ENCODE measurements at places on chromosomes 5 and 9.

DNA sequence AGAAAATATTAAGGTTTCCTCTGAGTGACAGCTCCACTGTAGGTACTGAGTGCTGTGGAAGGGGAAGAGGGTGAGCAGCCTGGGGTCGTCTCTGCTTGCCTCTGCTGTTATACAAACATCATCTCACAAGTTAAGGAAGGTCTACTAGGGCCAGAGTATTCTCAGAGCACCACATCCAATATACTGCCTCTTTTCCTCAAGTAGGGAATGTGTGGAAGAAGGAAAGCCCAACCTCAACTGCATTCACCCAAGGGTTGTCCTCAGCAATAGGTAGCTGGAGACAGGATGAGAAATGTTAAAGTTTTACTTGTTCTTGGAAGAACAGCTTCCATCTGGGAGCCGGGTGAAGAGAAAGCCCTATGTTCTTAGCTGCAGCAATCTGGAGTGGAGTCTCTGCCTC is 1062.3 kb upstream of the CDH10 start:
- DNase-seq, result no peak

- no peak for DNase-seq
Observed at GRCh38 chr5:1657161-1657741, 133.5 kb upstream of the LPCAT1 start.

- DNase-seq, result no peak
Observed at GRCh38 chr9:137452006-137452760, 7.0 kb downstream of the NSMF start.

GRCh38 chr5:85576666-85577065 is 1041.1 kb upstream of the COX7C start:
- DNase-seq, result no peak

- DNase-seq, result no peak
Observed at GRCh38 chr9:71446106-71446472, 322.2 kb downstream of the CEMIP2 start.

DNA sequence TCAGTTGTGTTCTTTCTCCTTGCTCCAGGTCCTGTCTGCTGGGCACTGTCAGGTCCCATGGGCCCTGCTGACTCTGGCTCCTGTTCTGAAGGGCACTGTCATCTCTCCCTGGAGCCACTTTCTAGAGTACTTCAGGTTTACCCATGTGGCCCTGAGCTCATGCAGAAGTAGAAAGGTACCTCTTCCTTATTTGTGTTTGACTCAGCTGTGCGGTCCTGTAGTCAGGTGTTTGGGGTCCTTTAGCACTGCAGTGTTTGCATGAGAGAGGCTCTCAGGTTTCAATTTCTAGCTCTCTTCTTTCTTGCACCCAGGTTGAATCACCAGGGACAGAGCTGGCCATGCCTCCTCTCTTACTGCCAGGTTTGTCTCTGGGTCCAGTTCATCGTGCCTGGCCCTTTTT is 71.5 kb downstream of the HSPA4 start:
- DNase-seq, result no peak

All from HFF-Myc (cell line).